ENCODE measurements at places on chromosomes 5 and 9.

DNA sequence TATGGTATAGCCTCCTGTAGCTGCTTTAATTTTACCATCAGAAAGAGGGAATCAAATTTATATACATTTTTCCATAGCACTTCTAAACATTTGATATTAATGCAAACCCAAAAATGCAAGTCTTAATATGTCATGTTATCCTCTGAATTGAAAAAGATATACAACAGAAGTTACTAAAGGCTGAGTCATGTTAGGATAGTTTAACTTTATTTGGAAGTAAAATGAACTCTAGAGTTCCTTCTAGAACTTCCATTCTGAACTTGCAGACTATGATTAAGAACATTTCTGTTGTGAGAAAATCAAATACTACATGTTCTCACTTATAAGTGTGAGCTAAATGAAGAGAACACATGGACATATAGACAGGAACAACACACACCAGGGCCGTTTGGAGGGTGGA, 317.3 kb upstream of the PRR16 start:
- no peak for DNase-seq

GRCh38 chr9:27421577-27421976, 102.5 kb upstream of the IFNK start:
- DNase-seq = no peak

DNA sequence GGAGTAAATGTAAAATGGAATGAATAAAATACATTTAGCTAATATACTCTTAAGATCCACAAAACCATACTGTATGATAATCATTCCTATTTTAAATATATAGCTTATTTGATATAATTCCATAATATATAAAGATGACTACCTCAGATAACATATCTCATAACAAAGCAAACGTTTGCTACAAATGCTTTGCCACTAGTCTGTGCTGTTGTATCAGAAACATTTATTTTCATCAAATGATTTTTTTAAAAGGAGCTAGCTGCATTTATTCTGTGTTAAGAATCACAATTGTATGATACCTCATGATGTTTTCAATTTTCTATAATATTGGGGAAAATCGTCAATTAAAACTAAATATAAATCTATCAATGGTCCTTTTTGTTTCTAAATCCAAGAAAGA, 567.2 kb downstream of the PTPRD start:
- no peak for DNase-seq

GRCh38 chr9:120303519-120303918, 276.4 kb downstream of the CDK5RAP2 start:
- DNase-seq = no peak

GRCh38 chr5:135356522-135357318, 42.3 kb downstream of the MACROH2A1 start:
- no peak for DNase-seq

DNA sequence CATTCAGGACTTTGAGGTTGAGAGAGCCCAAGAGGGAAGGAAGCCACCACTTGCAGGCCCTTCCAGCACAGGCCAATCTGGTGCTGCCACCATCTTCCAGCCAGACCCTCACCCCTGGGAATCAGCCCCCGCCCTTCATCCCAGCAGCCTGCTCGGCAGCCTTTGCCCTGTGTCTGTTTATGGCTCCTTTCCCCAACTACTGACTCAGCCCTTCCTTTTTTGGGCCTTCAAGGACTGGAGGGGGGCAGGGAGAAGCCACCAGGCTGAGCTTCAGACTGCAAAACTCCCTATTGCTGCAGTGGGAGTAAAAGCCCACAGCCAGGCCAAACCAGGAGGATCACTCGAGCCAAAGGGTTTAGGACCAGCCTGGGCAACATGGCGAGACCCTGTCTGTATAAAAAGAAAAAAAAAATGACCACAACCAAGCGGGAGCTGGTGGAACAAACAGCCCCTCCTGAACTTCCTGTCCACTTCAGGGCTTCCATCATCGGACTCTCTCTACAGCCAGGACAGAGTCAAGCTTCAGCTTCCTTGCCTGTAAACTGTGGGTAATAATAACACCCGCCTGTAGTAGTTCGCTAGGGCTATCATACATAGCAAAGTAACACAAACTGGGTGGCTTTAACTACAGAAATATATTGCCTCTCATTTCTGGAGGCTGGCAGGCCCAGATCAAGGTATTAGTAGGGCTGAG, 85.9 kb upstream of the IL17B start:
- DNase-seq = no peak

GRCh38 chr9:111001526-111001925, 36.7 kb downstream of the LPAR1 start:
- no peak for DNase-seq

DNA sequence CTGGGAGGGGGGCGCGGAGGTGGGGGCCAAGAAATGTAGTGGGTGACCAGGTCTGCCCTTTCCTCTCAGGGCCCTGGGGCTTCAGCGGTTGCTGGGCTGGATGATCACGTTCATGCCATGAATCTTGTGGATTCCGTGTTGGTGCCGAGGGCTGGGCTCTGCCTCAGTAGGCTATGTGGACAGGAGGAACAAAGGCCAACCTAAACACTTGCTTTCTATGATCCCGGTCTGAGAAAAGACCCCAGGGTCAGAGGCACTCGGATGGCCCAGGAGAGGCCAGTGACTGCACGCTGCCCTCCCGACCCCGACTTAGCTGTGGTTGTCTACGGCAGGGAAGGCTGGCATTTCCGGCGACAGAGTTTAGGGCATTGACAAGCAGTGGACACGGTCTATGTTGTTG, 26.6 kb downstream of the PHF2 start:
- no peak for DNase-seq

DNA sequence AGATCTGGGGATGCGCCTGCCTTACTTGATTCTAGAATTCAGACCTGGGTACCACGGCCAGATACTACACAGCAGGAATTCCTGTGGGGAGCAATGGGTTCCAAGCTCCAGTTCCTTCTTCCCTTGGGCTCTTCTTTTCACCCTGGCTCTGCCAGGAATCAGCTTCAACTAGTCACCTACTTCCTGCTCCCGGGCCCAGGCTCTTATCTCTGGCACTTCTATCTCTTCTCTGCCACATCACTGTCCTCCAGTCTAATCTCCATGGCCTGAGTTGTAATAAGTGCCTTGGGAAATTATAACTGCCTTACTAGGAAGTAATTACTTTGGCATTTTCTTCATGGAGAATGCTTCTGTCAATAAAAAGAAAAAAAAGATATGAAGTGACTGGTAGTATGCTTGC, 26.2 kb upstream of the SERINC5 start:
- no peak for DNase-seq

- no peak for DNase-seq
These were observed 6.1 kb downstream of the RPS14 start for GRCh38 chr5:150443242-150444075.

DNA sequence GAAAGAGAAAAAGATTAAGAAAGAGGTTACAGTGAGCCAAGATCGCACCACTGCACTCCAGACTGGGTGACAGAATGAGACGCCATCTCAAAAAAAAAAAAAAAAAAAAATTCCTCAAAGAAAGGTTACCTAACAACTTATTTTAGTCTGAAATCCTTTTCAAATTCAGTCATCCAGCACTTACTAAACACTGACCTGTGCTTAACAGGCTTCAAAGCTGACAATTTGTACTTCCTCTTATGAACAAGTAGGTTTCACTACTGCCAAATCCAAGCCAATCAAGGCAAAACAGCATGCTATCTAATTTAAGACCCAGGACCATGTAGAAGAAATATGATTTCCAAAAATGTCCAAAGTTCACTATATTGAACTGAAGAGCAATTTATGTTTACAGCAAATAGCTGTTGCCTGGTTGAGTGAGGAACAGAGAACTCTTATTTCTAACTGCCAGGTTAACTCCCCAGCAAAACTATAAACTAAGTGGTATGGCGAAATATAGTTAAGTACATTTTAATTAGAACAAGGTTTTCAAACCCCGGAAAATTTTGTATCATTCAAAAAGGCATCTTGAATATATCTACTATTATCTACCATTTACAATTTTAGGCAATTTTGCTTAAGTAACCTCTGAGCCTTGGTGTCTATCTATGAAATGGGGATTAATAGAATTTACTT, 13.4 kb downstream of the PWWP2A start:
- DNase-seq = no peak

DNA sequence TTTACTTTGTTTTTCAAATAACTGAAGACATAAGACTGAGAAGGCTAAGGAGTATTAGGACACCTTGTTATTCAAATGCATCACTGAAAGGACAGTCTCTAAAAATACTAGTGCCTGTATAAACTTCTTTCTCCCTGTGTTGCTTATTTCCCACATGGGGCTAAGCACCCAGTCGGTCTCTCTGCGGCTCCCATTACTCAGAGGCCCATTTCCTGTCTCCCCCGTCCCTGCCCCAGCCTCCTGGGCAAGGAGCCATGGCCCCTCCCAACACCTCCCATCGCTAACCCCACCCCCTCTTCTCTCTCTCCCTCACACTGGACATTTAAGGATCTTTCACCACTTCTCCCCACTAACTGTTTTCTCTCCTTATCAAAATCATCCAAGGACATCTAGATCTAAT, 81.9 kb downstream of the EBF1 start:
- DNase-seq = no peak

- DNase-seq = no peak
These were observed 9.4 kb upstream of the GLT6D1 start for GRCh38 chr9:135648494-135649410.

DNA sequence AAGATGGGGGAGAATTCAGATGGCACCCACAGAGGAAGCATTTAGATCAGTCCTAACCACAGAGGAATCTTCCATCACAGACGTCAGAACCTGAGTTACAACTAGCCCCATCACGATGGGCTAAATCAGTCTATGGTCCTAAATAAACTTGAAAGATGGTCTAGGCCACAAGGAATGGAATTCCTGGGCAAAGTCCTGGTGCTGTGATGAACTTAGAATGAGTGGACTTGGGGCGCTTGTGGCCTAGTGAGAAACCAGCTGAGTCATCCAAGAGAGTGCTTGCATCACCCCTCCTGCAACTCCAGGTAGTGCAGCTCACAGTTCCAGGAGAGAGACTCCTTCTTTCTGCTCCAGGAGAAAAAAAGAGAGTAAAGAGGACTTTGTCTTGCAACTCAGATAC, 722.9 kb upstream of the RGMB start:
- DNase-seq = no peak

- no peak for DNase-seq
These were observed 75.8 kb upstream of the PCAT7 start for GRCh38 chr9:94478755-94479730.

- DNase-seq = no peak
These were observed 221.4 kb downstream of the RAB3C start for GRCh38 chr5:58804291-58804690.

DNA sequence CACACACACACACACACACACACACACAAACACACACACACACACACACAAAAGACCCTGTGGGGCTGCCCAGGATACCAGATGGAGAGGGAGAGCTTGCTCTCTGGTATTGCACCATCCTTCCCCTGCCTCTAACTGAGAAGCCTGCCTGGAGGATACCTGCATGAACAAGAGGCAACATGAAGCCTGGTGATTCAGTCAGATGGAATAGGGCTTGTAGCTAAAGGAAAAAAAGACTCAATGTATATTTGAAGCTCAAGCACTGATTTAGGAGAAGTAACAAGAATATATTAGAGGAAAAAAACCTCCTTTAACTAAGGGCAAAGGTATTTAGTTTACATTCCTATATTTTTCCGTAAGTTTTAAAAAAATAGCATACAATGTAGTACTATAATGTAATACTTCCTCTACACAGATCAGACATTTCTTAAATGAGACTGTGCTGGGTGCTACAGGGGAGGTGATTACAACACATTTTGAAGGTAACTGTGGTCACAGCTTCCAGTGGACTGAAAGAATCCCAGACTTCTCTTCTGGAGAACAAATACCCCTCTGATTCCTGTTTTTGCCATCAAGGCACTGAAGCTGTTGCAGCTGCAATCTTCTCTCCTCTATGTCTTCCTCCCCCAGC, 169.3 kb downstream of the DCP2 start:
- DNase-seq = no peak

GRCh38 chr9:87557996-87558395, 60.3 kb downstream of the DAPK1 start:
- no peak for DNase-seq

- no peak for DNase-seq
These were observed 159.7 kb upstream of the VLDLR start for GRCh38 chr9:2461892-2462291.

DNA sequence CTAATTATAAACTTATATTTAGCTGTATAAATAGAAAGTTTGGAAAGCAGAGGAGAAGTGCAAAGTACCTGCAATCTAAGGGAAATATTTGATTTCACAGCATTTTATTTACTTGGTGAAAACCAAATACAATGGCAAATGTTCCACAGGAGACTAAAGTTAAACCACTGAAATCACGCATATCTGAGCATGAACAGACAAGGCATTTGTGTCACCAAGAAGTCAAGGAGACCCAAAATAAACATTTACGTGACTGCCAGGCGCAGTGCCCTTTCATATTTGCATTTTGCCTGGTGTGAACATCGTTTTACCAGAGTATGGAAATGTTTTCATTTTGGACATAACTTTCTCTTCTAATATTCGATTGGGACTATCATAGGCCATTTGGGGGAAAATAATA, 20.6 kb downstream of the UGCG start:
- no peak for DNase-seq

- no peak for DNase-seq
These were observed 679 bp upstream of the KDM4C start for GRCh38 chr9:6757132-6757455.

Measured in spinal cord (tissue), 10 donors.